Activated CD8-positive, alpha-beta T cell treated with anti-CD3 and anti-CD28 coated beads for 36 hours (primary cell): ENCODE measurements at places on chromosomes 11 and 22. TPM values are rescaled to one million over a fixed set of nuclear protein-coding genes. Genes with fewer than 3 reads are reported as not detected.

PRG3 gene
- total RNA-seq = not detected

P2RX3 gene
- total RNA-seq = not detected

CRYBB3 gene
- total RNA-seq = not detected

CRACR2B gene
- 2.1 TPM for total RNA-seq

TNNT3 gene
- total RNA-seq = 5.4 TPM

TRIM21 gene
- 24.8 TPM for total RNA-seq

WEE1 gene
- total RNA-seq = 49.2 TPM

OTOG gene
- total RNA-seq = not detected

SPTBN2 gene
- 1.8 TPM for total RNA-seq

OR8D1 gene
- not detected for total RNA-seq

CEND1 gene
- total RNA-seq = 0.20 TPM

MPZL3 gene
- total RNA-seq = 51.7 TPM
